ENCODE measurements at places on chromosomes 3 and 15.

DNA sequence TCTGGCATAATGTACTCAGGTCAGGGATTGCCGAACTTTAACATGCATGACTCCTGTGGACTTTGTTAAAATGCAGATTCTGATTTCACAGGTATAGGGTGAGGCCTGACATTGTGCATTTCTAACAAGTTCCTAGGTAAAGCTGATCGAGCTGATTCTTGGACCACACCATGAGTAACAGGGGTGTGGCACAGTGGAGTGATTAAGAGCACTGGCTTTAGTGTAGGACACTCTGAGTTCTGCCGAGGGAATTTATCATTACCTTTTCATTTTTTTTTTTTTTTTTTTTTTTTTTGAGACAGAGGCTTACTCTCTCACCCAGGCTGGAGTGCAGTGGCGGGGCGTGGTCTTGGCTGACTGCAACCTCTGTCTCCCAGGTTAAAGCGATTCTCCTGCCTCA, 169.3 kb downstream of the ADAMTS9 start:
- DNase-seq: no peak

DNA sequence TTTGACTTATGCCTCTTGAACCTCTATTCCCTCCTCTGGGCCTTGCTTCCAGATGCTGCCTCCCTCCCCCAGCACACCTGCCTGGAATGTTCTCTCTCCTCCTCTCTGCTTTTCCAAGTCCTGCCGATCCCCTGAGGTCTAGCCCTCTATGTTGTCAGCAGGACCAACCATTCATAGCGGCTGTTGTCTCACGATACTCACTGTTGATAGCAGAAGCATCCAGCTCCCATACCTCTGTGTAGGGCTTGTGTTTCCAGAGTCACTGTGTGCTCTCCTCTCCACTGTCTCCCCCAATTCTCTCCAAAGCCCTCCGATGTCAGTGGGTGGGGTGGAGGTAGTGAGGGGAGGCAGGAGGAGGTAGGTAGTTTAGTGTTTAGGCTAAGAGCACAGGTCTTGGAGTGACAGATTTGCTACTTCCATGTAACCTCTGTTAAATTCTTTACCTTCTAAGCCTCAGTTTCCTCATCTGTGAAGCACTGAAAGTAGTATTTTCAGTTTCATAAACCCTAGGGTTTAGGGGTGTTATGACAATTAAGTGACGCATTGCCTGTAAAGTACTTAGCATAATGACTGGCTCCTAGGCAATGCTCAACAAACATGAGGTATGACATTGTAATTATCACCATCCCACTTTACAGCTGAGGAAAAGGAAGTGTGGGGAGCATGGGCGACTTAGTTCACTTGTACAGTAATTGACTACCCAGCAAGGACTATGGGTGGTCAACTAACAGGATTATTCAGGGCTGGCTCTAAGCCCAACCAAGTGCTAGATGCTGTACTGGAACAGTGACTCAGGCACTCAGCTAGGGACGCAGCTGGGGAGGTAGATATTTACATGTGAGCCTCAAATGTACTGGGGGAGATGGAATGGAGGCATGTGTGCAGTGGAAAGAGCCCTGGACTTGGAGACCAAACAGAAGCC, 122.8 kb downstream of the CACNA1D start:
- DNase-seq: no peak

DNA sequence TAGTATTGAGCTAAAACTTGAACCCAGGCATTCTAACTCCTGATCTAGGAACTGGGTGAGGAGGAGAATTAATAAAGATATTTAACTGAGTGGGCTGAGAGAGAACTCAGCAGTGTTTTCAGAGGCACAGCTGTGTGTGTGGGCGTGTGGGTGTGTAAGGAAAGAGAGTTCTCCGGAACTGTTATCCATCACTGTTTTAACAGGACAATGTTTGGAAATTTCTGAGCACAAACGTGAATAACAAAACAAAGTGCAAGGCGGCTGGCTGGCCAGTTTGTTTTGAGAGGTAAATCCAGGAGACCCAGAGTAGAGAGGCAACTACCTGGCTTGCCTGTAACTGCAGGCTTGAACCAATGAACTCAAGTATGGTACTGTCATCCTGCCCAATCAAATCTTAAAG, 5.0 kb upstream of the PTPN9 start:
- DNase-seq: no peak

DNA sequence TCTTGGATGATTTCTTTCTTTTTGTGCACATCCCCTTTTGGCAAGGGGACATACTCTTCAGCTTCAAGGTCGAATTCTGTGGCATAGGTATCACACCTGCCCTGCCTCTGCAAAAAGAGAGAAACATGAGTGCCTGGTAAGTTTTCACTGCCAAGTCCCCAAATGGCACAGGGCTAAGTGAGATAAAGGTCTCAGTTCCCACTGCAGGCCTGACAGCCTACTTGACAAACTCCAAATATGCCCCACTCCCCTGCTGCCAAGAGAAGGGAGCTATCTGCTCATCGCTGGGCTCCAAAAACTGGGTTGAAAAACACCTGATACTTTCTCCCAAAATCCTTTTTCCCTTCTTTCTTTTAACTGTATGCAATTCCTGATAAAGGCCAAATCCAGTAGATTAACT, 23.0 kb downstream of the RUVBL1 start:
- no peak for DNase-seq

DNA sequence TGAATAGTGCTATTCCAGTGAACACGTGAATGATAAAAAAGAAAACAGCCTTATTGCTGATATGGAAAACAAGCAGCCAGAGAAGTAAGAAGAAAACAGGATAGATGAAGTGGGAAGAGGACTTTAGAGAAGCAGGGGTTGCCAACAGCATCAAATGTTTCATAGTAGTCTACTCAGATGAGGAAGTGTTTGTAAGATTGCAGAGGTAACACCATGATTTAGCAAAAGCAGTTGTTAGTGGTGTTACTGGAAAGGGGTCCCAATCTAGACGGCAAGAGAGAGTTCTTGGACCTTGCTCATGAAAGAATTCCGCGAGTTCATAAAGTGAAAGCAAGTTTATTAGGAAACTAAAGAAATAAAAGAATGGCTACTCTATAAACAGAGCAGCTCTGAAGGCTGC, 108.8 kb upstream of the MCTP2 start:
- DNase-seq: no peak

DNA sequence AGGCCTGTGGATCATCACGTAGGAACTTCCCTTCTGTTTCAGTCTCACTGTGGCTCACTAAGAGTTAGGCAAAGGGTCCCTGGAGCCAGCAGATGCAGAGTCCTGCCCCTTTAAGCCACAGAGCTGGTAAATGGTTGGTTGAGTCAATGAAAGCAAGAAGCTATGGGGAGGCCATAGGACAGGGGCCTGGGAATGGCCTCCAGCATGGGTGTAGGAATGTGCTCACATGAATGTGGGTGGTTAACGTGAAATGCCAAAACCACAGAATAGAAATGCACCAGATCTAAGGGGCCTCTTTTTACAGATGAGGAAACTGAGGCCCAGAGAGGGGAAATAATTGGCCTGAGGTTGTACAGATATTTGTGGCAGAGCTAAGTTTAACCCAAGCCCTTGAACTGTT, 150.3 kb downstream of the TLE3 start:
- no peak for DNase-seq

GRCh38 chr15:51496246-51496645, 126.3 kb downstream of the DMXL2 start:
- no peak for DNase-seq

GRCh38 chr3:133023362-133023761, 14.8 kb upstream of the TMEM108 start:
- no peak for DNase-seq

DNA sequence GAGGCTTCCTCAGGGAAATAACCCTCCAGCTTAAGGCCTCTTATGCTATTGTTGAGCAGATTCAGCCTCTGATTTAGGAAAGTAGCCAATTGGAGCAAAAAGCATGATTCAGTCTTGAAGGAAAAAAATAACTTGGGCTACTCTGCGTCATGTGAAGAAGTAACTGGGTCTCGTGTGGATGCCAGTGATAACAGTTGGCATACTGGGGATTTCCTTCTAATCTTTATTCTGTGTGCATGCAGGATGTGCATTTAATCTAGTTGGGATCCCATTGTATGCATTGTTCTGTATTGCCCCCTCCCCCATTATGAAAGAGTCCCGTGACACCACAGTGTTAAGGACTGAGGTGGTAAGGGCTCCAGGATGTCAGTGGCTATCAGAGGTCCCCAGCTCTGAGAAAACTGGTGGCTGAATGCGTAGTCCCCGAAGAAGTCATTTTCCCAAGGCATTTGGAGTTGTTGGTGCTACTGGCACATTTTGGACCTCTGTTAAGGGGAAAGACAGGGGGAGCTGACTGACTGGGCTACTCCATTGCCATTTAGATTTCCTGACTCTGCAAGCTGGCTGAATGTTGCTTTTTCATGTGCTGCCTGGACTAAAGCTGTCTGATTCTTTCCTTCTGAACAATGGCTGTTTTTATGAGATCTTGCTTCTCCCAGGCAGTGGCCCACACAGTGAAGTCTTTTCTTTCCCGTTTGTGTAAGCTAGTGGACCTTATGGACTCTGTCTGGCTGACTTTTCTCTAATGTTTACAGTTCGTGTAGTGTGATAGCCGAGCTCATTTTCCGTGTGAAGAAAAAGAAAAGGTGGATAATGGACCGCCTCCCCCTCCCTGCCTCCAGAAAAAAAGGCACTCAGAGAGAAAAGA, 38.4 kb upstream of the TRAK1 start:
- DNase-seq: no peak

GRCh38 chr15:28068930-28069329, 30.2 kb downstream of the OCA2 start:
- DNase-seq: no peak

DNA sequence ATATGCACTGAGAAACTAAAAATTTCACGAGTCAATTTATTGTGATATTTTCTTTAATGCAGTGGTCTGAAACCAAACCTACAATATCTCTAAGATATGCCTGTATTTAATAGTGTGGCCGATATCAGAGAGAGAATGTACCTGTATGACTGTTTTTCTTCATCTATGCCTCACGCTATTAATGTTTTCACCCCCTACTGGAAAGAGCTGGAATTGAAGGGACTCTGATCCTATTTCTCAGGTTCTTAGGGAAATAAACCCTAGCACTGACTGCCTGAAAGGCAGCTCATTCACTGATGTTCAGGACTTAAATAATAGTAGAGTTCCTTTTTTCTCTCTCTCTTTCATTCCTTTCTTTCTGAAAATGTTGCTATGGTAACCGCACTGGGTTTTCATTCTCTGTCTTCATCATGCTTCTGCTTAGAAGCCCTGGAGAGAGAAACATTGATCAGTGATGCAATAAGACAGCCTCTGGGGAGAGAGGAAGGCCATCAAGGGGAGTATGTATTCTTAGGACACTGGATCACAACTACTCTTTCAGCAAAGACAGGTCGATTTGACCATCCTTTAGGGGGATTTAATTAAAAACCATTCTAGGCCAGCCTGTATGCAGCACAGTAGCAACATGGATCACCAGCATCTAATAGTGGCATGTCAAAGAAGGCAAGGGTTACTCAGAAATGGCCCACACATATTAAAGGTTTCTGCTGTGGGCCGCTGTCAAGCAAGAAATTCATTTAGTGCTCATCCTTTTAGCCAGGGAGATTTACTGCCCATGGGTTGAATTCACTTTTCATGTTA, 1135.7 kb downstream of the IGSF11 start:
- DNase-seq: no peak

- DNase-seq: no peak
Measured at GRCh38 chr3:65569845-65570405, 468.8 kb downstream of the MAGI1 start.

GRCh38 chr3:54537506-54537905, 390.4 kb downstream of the LRTM1 start:
- no peak for DNase-seq

- DNase-seq: no peak
Measured at GRCh38 chr3:72629191-72629631, 219.0 kb downstream of the SHQ1 start.

DNA sequence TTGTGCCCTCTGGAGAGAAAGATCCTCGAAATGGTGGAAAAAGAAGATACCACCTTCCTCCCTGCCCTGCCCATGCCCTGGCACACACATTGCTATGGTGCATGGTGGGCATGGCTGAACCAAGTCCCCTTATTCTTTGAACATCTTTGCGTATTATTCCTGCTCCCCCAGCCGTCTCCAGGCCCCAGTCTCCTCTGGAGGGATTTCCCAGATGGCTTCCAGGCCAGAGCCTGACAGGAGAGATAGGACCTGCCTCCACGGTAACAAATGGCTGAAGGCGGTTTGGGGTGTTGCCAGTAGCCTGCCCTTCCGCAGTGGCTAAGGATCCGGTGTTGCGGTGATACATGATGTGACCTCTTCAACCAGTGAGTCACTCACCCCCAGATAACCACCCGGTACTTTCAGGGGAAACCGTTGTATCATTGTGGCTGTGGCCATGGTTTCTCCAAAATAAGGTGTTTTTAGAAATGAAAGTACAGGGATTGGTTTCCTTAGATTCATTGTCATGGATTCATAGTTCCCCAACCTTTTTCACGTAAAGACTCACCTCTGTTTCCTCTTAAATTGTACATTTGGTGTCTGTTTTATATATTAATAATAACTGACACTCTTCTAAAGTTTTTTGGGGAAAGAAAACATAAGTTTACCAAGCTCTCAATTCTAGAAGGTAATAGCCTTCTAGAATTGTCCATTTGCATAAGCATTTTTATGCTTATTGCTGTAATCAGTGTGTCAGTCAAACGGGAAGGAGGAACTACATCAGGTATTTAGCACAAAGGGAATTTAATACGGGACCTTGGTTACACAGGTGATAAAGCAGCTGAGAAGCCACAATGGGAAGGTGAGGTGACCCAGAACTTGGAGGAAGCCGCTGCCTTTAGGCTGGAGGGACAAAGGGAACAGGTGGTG, 25.9 kb downstream of the SMAD3 start:
- DNase-seq: peak; percentile 98

DNA sequence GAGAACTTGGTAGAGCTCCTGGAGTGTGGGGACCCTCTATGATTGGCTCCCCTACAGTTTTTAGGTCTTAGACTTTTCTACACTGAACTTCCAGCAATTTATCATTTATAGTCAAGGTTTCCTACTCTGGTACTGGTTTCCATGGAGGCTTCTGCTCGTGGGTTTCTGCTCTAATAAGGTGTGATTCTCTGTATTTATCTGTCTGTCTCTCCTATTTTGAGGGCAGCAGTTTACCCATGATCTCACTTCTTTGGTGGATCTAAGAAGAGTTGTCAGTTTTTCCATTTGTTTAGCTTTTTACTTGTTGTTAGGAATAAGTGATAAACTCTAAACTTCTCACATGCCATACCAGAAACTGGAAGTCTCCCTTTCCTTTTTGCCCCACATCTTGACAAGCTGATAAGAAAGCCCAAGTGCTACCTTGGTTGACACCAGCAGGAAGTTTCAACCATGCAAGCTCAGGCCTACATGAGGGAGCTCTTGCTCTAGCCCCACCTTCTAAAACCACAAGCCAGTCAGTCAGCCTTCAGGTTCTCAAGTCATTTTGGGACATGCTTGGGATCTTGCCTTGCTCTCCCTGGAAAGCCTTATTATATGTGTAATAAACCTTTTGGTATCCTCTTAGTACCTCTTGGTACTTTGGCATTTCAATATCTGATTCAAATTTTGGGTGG, 10.0 kb downstream of the TIMMDC1 start:
- DNase-seq: no peak

- DNase-seq: no peak
Measured at GRCh38 chr15:70362886-70363285, 265.2 kb upstream of the TLE3 start.
